Body of pancreas (tissue), 4 donors: ENCODE measurements at places on chromosomes 5 and 9. TPM values are rescaled to one million over a fixed set of nuclear protein-coding genes. Genes with fewer than 3 reads are reported as not detected.

DNA sequence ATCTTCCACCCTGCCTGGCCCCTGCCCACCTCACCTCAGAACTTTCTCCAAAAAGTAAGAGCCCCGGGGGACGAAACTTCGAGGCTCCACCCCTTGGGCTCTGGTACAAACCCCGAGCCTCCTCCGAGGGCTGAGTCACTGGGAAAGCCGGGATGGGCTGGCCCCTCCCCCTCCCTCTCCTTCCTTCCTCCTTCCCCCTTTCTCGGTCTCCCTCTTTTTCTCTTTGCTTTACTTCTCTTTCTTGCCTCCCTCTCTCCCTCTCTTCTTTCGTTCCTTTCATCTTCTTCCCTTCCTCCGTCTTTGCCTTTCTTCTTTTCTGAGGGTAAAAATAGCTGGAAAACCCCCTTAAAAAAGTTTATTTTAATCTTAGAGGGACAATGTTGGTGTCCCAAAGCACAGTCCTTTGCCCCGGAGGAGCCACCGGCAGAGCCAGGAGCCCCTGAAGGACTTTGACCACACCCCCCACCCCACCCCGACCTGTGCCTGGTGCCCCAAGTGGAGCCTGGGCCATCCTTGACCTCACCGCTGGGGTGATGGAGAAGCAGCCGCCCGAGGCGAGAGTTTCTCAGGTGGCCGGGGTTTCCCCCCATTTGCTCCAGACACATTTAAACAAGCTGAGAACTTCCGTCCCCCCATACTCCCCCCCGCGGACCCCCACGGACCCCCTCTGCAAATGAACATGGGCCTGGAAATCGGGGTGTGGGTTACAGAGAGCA, 5.7 kb upstream of the NOTCH1 start:
- DNase-seq, result peak; percentile 72

DNA sequence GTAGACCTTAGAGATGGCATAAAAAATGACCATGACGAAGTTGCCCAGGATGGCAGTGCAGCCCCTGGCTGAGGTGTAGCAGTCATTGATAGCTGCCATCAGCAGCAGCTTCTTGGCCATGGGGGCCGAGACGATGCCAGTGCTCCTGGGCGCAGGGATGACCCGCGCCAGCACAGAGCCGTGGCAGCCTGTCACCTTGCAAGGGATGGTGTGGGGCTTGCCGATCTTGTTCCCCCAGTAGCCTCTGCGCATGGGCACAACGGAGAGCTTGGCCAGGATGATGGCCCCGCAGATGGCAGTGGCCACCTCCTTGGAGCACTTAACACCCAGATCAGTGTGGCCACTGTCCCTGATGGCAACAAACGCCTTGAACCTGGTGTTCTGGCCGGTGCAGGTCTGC, 2.1 kb upstream of the PGGT1B start:
- DNase-seq, result no peak

GRCh38 chr5:645421-645820, 33.3 kb downstream of the CEP72 start:
- DNase-seq, result no peak

DNA sequence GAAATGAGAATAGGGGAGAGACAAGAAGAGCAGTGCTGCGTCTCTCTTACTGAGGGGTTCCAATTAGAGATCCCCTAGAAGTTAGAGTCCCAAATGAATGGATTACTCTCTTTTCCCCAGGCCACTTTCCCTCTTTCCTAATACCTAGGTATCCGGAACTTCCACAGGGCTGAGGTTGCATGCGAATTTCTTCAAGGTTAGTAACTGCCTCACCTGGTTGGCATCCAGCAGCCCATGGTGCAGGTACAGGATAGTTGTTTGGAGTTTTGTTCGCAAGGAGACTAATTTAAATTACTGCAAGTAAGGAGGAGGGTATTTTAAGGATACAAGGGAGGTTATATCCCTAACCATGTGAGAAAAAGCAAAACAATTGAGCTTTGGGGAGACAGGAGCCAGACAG, 52.4 kb upstream of the JAK2 start:
- DNase-seq, result no peak

- DNase-seq, result no peak
Observed at GRCh38 chr5:141882594-141883183, 4.5 kb upstream of the PCDH1 start.

DNA sequence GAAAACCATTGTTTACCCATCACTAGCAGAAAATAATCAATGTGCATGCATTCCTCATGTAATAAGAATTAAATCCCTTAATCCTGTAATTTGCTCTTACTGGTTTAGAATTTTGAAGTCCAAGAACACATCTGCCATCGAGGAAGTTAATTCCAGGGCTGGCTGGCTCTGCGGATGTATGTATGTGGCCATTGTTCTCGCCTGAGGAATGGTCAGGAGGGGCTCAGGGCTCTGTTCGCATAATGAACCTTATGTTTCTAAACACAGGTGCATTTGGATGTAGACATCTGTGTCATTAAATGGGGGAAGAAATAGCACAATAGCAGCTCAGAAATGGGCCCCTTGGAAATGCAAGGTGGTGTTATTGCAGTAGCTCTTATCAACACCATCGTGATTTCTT, 148.6 kb upstream of the GAS1 start:
- no peak for DNase-seq

Gene FBP2
- total RNA-seq, result 0.66 TPM

Gene TRIP13
- 1.3 TPM for total RNA-seq

GRCh38 chr9:19188771-19189170, 41.7 kb upstream of the DENND4C start:
- DNase-seq, result no peak

- no peak for DNase-seq
Observed at GRCh38 chr9:87874304-87874623, 8.4 kb upstream of the SPATA31E1 start.

- no peak for DNase-seq
Observed at GRCh38 chr9:132894346-132894745, 15.6 kb downstream of the SPACA9 start.

- no peak for DNase-seq
Observed at GRCh38 chr9:95595721-95596295, 79.0 kb upstream of the PTCH1 start.

Gene GAS1
- total RNA-seq, result 29.1 TPM

DNA sequence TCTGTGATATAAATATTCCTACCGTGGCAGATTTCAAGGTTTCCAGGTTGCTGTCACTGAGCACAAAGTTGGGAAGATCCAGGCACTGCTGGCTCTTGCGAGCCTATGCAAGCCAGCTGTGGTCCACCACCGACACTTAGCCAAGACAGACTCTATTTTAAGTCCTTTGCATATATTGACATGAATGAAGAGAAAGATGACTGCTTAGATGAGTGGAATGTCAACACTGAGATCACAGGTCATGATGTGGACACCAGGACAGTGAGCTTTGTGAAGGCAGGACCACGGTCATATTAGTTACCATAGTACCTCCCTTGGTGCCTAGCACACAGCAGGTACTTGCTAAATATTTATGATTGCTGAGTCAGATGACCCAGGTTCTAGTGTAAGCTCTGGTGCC, 217.0 kb downstream of the PAPPA start:
- DNase-seq, result no peak

Gene ERGIC1
- total RNA-seq, result 93.1 TPM

GRCh38 chr5:1294206-1294834, 548 bp downstream of the TERT start:
- DNase-seq, result no peak
